ENCODE measurements at places on chromosomes 16 and 17.

GRCh38 chr16:35788381-35788780 is 2329.0 kb downstream of the TP53TG3F start:
- no peak for DNase-seq

- no peak for DNase-seq
These were observed 13.2 kb downstream of the TERF2IP start for GRCh38 chr16:75660726-75661302.

GRCh38 chr17:68606451-68607307 is 5.5 kb upstream of the FAM20A start:
- DNase-seq = no peak

- DNase-seq = no peak
These were observed 9.4 kb downstream of the OR4D2 start for GRCh38 chr17:58176200-58176599.

DNA sequence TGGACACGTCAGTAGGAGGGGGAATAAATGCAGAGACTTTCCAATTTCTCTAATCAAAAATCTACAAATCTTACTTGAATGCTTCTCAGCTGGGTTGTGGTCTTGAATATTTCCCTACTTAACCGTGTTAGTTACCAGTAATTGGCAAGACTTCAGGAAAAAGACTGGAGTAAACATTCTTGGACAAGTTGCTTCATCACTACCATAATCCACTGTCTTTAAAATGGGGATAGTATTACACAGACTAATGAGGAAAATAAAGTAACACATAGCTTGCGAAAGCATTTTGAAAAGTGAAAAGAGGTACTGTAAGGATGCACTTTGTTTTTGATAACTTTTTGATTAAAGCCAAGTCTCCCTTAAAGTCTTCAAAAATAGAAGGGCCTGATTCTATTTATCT is 18.4 kb downstream of the MYH1 start:
- no peak for DNase-seq

GRCh38 chr16:21159281-21159951 is 942 bp downstream of the LDAF1 start:
- no peak for DNase-seq

DNA sequence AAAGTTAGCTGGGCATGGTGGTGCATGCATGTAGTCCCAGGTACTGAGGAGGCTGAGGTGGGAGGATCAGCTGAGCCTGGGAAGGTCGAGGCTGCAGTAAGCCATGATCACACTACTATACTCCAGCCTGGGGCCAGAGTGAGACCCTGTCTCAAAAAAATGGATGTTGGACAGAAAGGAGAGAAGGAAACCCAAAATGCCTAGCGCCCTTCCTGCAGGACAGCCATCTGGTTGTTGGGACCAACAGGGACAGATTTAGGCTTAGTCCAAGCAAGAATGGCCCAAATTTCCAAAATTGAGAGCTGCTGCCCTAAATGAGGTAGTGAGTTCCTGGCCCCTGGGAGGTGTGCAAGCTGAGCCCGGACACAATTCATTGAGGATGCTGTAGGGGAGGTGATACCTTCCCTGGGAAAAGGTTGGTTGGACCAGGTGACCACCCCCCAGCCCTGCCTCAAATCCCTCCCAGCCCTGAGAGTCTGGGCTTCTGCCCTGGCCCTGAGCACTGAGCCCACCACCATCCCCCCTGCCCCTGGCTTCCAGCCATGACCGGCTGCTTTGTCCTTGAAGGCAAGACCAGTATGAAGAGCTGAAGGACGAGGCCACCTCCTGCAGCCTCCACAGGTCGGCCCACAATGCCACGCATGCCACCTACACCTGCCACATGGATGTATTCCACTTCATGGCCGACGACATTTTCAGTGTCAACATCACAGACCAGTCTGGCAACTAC is 35.1 kb downstream of the IL21R start:
- DNase-seq = no peak

- no peak for DNase-seq
These were observed 6.3 kb downstream of the CCDC102A start for GRCh38 chr16:57530104-57530521.

DNA sequence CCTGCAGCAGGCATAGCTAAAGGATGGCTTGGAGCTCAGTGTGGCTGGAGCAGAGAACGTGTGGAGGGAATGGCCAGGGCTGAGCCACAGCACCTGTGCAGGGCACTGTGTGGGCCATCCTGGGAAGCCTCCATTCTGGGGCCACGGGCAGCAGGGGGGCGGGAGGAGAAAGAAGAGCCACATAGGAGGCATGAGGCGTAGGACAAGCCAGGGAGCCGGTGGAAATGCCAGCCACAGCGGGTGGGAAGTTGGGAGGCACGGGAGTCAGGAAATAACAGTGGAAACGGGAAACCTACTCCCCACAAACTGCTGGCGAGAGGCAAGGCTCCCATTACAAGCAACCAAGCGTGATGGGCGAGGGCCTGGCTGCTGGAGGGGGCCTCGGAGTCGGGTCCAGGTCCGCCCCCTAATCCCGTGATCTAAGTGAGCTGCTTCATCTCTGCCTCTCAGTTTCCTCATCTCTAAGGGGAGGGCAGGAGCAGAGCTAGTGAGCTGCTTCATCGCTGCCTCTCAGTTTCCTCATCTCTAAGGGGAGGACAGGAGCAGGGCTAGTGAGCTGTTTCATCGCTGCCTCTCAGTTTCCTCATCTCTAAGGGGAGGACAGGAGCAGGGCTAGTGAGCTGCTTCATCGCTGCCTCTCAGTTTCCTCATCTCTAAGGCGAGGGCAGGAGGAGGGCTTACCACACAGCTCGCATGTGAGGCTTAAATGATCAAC is 104.9 kb downstream of the ADCY9 start:
- no peak for DNase-seq

DNA sequence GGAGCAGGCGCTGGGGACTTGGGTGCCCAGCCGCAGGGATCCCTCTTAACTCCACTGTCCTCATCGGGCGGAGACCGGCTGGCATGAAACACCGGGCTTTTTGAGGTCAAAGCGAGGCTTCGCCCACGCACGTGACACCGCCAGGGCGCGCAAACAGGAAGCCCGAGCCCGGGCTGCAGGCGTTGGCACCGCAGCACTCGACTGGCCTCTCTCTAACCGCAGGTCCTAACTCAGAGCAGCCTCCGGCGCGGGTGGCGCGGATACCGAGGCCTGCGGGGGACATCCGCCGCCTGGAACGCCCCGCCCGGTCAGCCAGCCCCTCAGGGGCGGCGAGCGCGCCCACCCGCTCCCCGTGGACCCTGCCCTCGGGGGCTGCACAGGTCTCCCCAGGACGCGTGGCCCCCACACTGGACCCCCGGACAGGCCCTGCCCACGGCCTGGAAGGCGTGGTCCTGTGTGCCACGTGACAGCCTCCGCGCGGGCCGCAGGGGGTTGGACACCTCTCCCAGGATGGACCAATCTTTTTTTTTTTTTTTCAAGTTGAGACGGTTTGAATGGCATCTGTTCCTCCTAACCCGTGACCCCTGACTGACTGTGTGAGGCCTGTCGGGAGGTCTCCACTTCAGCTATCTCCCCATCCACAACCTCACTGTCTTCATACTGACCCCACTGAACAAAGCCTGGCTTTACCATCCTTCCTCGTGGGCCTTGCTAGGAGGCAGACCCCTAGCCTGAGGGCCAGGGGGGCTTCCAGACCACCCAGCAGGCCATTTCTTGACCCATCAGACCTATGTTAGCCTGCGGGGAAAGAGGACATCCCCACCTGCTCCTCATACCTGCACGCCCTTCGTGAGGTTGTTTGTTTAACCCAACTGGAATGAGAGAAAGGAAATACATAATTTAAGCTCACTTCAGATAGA is 8.4 kb upstream of the SLC47A2 start:
- DNase-seq = no peak

GRCh38 chr16:62831235-62831850 is 795.1 kb upstream of the CDH8 start:
- DNase-seq = no peak

DNA sequence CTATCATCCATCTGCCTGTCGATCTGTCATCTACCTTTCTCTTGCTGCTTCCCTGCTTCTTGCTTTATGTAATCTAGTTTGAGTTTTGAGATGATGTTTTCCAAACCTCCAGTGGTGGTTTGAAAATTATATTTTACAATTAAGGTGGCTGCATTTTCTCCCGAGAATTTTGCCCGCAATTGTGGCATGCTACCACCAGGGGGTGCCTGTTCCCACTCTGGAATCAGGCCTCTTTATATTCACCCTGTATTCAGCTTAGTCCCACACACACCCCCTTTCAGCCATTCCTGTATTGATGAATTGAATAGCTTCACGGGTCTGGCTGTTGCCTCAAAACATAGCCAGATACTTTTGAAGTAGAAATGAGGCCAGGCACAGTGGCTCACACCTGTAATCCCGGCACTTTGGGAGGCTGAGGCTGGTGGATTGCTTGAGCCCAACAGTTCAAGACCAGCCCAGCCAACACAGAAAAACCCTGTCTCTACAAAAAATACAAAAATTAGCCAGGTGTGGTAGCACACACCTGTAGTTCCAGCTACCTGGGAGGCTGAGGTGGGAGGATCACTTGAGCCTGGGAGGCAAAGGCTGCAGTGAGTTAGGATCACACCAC is 3.2 kb downstream of the PRSS22 start:
- no peak for DNase-seq

- DNase-seq = no peak
These were observed 7.3 kb upstream of the RPRML start for GRCh38 chr17:46986366-46986765.

GRCh38 chr16:9139965-9140364 is 48.5 kb downstream of the HAPSTR1 start:
- DNase-seq = no peak

GRCh38 chr17:79843474-79843815 is 4.2 kb upstream of the CBX4 start:
- DNase-seq = no peak

- no peak for DNase-seq
These were observed 7.7 kb downstream of the FAAP100 start for GRCh38 chr17:81544281-81544974.

GRCh38 chr17:44280392-44280937 is 12.5 kb upstream of the SLC4A1 start:
- DNase-seq = no peak

- no peak for DNase-seq
These were observed 17.8 kb downstream of the RAP1GAP2 start for GRCh38 chr17:2814049-2814448.

- DNase-seq = no peak
These were observed 56.8 kb downstream of the MED13 start for GRCh38 chr17:62008294-62008693.

DNA sequence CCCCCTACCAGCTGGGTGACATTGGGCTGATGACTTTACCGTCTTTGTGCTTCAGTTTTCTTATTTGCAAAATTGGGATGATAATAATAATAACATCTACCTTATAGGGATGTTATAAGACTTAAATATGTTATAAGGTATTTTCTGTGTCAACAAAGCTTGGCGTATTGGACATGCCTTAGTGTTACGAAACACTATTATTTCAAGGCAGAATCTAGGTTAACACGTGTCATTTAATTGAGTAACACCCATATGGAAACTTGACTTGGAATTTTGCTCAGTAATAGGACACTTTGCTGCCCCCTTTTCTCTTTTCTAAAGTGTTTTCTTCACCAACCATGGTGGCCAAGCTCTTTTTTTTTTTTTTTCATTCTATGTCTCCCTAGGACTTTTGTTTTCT is 294.2 kb upstream of the SALL1 start:
- DNase-seq = no peak

DNA sequence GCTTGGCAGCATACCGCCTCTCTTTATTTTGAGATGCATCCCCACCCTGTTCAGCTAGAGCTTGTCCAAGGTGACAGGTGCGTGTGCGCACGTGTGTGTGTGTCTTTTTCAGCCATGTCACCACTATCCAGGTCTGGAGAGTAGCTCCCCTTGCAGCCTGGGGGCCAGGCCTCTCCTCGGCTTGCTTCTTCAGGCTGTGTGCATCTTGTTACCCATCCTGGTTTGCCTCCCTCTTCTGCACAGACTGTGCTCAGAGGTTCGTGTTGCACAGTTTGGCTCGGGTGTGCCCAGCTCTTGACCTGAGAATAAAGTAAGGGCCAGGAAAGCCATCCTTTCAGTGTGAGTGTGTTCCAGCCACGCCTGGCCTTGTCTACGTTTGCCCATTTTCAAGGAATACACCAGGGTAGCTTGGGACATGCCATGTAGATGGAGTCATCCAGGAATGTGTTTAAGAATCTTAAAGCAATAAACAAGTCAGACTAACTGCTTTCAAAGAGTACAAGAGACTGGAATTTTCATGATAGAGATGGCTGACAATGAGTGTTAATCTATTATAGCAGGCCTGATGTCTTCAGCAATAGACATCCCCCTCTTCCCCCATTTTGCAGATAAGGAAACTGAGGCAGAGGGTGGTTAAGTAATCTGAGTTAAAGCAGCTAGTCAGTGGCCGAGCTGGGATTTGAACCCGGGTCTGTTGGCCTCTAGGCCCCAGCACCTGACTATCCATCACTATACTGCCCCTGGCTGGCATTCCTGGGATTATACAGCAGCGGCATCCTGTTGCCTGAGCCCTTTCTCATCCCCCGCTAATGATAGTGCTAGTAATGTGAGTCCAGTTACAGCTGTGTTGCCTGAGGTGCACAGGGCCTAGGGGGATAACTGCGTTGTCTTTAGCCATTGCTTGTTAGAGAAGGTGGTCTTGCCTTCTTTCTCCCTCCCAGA is 77.9 kb downstream of the KSR1 start:
- DNase-seq = no peak

DNA sequence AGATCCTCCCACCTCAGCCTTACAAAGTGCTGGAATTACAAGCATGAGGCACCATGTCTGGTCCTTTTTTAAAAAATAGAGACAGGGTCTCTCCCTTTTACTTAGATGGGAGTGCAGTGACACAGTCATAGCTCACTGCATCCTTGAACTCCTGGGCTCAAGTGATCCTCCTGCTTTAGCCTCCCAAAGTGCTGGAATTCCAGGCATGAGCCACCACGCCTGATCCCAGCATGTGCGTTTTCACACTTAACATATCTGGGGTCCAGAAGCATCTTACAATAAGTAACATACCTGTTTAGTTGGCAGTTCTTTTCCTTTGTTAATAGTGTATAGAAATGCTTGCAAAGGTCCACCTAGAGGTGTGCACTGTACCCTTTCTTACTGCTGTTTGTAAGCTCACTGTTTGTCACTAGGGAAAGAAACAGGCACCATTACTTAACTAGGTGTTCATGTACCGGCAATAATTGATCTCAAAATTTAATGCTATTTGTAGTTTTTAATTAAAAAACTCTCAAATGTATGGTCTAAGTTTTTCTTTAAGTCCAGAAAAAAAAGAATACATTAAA is 221.7 kb downstream of the RPTOR start:
- DNase-seq = no peak

- no peak for DNase-seq
These were observed 91.4 kb upstream of the FA2H start for GRCh38 chr16:74865922-74866598.

DNA sequence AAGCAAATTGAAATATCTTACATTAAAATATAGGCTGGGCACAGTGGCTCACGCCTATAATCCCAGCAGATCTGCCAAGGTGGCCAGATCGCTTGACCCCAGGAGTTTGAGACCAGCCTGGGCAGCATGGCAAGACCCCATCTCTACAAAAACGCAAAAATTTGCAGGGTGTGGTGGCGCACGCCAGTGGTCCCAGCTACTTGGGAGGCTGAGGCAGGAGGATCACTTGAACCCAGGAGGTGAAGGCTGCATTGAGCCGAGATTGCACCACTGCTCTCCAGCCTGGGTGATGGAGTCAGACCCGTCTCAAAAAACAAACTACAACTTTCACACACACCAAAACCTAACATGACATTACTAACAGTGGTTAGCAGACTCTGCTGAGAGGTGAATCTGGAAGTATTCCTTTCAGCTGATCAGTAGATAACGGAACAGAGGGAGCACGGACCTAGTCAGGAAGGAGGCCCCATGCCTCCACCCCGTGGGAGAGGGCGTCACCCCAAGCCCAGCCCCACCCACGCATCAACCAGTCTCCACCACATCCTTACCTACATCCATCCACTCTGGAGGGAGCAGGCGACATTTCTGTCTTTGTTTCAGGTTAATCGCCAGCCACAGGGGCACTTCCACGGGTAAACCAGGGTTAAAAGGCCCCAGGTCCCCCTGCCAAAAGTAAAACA is 1.7 kb downstream of the GINS2 start:
- no peak for DNase-seq
